ENCODE measurements at places on chromosomes 5 and 9.
A peak's percentile ranks its signal among the peaks of the same experiment; 100 is the strongest.

- no peak for DNase-seq
Observed at GRCh38 chr9:96867079-96867804, 12.9 kb upstream of the ZNF782 start.

GRCh38 chr9:79663878-79664277 lies 92.1 kb downstream of the TLE4 start:
- DNase-seq = peak; percentile 68

DNA sequence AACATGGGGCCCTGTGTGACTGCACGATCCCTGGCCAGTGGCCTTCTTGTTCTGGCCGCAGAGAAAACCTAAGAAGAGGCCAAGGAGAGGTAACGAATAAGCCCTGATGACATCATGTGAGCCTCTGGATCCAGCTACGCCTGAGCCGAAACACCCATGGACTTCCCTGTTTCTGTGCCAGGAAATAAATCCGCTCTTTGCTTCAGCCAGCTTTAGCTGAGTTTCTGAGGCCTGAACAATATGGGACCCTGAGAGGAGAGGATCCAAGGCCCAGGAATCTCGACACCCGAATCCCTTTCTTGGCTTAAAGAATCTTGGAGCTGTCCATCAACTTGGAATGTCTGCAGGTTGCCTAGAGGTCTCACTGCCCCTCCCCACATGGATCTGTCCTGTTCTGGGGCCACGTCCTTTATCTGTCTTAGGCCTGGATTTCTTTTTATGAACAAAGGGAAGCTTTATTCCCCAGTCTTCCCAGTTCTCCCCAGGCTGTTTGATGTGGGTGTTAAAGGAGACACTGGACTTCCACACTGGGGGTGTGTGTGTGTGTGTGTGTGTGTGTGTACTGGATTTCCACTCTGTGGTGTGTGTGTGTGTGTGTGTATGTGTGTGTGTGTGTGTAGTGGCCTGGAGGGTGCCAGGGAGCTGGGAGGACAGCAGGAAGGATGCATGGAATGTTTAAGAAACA lies 13.7 kb downstream of the IER5L start:
- DNase-seq = no peak

GRCh38 chr5:43036856-43037635 lies 3.1 kb downstream of the ANXA2R start:
- DNase-seq = no peak

- no peak for DNase-seq
Observed at GRCh38 chr5:78109891-78110324, 184.6 kb downstream of the AP3B1 start.

GRCh38 chr5:5473226-5473625 lies 50.7 kb downstream of the ICE1 start:
- no peak for DNase-seq
